HCT116 (cell line): ENCODE measurements at places on chromosomes 12 and 14.

GRCh38 chr12:98418357-98419075 is 96.9 kb upstream of the TMPO start:
- no peak for DNase-seq

- peak; percentile 73 for DNase-seq
Measured at GRCh38 chr12:114933428-114934160, 249.6 kb upstream of the TBX3 start.

- DNase-seq = no peak
Measured at GRCh38 chr14:50780393-50780792, 50.6 kb downstream of the NIN start.

- no peak for DNase-seq
Measured at GRCh38 chr12:19933924-19934323, 434.4 kb upstream of the PDE3A start.

GRCh38 chr14:76958020-76958979 is 70.2 kb downstream of the IRF2BPL start:
- no peak for DNase-seq

DNA sequence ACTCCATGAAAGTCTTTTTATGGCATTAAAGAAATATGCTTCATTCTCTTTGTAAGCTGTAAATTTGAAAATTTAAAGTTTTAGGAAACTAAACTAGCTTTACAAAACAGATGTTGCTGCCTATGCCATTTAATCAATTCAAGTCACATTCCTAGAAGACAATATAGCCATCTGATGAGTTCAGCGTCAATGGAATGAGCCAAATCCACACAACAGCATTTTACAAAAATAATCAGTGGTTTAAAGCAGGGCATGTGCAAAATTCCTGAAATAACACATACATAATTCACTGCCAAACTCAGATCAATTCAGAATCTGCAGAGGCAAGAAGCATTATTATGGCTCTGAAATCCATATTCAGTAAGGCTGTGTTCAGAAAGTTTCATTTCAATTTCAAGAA is 75.6 kb downstream of the MED13L start:
- no peak for DNase-seq

DNA sequence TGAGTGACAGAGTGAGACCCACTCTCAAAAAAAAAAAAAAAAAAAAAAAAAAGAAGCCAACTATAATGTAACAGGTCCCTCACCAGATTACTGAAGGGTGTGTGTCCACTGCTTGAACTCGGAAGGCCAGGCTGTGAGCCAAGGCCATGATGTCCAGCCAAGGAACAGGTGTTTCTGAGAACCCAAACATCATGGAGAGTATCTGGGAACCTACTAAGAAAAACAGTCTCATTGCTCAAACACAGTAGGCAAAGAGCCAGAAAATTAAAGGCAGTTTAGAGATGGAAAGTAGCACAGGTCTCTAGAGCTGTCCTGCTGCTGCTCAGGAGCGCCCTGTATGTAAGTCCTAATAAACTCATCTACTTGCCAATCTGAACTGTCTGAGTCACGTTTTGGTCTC is 12.5 kb upstream of the MAP4K5 start:
- no peak for DNase-seq

- DNase-seq = no peak
Measured at GRCh38 chr14:22651586-22651985, 7.4 kb upstream of the OR6J1 start.

DNA sequence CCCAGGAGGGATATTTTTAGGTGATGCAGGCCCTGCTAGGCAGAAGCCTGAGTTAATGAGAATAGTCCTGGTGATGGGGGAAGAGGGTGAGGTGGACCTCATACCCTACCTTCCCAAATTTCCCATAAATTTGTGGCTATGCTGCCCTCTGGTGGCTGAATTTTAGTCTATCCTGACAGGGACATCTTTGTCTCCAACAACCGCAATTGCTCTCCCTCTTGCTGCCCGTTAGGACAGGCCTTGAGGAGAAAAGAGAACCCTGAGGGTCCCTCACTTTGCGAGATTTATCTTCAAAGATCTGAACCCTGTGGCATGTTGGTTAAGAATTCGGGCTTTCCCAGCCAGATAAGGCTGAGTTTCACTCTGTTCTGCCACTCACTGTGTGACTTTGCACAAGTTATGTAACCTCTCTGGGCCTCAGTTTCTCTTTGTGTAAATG is 9.8 kb upstream of the ZNF385A start:
- peak; percentile 45 for DNase-seq

DNA sequence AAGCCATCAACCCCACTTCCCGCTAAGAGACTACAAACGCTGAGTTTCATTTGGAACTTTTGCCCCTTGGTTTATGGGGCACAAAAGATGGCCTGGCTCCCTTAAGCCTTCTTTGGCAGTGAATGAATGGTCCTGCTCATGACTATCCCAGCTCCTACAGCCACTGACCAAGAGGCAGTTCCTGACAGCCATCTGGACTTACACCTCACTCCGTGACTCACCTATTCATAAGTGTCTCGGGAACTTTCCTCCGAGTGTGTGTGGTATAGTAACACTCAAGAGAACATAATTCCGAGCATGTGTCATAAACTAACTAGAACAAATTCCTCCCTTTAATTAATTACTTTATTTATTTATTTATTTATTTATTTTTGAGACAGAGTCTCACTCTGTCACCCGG is 51.9 kb upstream of the NUDT4 start:
- no peak for DNase-seq

DNA sequence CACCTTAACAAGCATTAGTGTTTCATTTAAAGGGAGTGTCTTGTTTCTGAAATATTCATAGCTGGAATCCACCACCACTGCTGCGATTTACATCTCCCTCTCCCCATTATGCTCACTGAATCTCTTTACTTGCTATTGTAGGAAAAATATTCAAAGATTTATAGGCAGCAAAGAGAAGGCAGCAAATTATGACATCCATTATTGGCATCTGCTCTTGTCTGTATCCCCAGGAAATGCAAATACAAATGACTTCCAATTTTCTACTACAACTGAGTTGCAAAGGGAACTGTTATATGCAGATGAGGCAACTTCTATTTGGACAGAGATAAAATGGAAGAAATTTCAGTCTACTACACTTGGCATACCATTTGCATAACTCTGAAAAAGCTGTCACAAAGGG is 88.4 kb upstream of the PRKD1 start:
- DNase-seq = no peak

- no peak for DNase-seq
Measured at GRCh38 chr12:56687223-56688128, 608 bp downstream of the PTGES3 start.

- DNase-seq = no peak
Measured at GRCh38 chr12:102503831-102504230, 23.5 kb upstream of the IGF1 start.

DNA sequence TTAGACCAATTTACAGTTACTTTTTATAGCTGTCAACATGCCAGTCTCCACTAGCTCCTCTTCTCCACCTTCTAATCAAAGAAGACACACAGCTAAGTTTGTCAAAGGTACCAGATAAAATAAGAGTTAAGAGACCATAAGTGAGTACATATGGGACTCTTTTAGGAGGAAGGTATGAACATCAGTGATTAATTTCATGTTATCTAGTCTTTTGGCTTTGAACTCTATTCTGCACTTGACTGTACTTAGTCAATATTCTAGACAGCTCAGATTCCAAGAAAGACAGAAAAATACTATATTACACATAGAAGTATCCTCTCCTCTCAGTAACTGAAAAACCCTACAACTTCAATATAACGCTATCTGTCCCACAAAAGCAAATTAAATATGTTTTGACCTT is 28.1 kb downstream of the CAPRIN2 start:
- no peak for DNase-seq

GRCh38 chr14:61277232-61277631 is 3.9 kb downstream of the TMEM30B start:
- no peak for DNase-seq

GRCh38 chr12:108296945-108297344 is 42.2 kb downstream of the CMKLR1 start:
- no peak for DNase-seq

GRCh38 chr12:18899678-18900317 is 161.9 kb downstream of the CAPZA3 start:
- DNase-seq = no peak

- no peak for DNase-seq
Measured at GRCh38 chr12:71220260-71220659, 62.5 kb upstream of the TSPAN8 start.

GRCh38 chr14:71319666-71320065 is 412.4 kb downstream of the PCNX1 start:
- DNase-seq = no peak

DNA sequence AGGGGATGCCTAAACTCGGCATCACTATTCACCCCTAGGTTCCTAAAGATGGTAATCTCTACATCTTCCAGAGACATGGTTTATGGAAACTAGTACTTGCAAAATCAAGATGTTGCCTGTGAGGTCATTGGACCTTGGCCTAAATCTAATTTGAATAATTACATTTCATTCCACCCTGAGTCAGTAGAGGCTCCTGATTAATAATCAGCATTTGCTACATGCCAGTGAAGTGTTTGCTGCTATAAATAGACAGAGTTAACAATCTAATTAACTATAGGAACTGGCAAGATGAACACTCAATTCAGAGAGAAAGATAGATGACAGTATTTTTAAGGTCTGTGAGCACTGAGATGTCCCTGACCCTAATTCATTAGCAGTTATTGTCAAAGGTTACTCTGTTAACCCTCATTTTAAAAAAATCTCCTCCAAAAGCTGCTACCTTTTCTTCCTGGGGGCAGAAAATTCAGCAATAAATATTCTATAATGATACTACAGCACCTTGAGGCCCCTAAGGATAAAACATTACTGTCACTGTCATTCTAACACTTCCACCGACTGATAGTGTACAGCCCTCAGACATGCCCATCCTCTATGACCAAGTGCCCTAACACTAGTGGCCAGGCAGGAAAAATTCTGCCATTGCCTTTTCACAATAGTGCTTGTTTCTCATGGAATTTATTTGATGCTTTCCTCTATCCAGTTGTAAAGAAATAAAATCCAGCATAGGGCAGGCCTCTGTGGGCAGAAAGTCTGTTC is 65.7 kb upstream of the CCDC196 start:
- no peak for DNase-seq

- no peak for DNase-seq
Measured at GRCh38 chr14:92501891-92502351, 11.7 kb upstream of the RIN3 start.
